Muscle of leg (tissue), 16 donors: ENCODE measurements at places on chromosomes 5 and 9. TPM values are rescaled to one million over a fixed set of nuclear protein-coding genes. Genes with fewer than 3 reads are reported as not detected.
A peak's percentile ranks its signal among the peaks of the same experiment; 100 is the strongest.

DNA sequence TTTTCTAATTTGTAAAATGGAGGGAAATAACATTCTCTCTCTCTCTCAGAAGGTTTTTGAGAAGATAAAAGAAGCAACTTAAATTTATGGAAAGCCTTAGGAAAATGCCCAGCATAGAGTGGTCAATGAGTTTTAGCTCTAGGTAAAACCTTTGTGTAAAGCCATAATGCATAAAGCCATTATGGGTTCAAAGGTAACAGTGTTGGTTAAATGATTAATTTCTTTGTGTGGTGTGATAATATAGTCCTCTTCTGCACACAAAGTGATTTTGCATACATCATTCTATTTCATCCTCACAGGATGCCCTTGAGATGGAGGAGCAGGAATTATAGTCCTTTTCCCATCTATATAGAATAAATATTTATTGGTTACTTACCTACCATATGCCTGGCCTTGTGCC, 602.9 kb downstream of the CSNK1G3 start:
- DNase-seq: no peak

Gene NLN
- total RNA-seq: 18.4 TPM

Gene PHF24
- total RNA-seq: 0.09 TPM

DNA sequence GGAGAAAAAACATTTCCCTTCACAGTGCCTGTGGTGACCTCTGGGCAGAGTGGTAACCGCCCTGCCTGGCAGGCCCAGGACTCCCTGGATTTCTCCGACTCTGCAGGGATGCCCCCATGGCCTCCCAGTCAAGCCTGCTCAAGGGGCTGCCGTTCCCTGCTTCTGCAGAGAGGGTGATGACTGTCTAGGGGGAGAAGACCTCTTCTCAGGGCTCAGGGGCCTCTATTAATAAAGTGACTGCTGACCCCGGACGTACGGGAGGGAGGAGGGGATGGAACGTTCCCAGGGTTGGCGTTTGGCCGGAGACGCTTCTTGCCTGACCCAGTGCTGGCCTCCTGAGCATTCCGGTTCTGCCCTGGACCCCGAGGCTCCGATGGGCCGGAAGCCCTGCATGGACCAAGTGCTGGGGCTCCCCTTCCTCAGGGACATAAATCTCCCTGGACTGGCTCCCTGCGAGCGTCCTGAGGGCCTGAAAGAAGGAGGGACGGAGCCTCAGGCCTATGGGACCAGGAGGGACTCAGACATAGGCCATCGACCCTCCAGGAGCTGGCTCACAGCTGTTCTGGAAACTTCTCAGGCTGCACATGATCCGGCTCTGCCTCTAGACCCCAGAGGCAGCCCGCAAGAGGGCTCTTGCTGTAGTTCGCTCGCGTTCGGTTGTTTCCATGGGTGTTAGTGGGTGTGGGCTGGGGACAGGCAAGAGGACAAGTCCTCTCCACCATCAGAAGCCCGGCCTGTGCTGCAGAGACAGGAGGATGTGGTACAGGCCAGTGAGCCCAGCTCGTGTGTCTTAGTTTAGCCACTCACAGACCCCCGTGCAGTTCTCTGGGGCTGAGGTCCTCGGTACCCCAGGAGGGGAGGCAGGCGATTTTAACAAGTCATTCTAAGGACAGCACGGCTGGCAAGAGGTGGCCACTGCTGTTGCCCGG, 8.1 kb upstream of the RNU6ATAC start:
- no peak for DNase-seq

Gene OSMR
- 4.4 TPM for total RNA-seq

Gene INSL4
- total RNA-seq: not detected

Gene CDKN2B-AS1
- total RNA-seq: 0.18 TPM

- DNase-seq: peak; percentile 48
Observed at GRCh38 chr5:132782101-132782500, 5.1 kb upstream of the SEPTIN8 start.

GRCh38 chr5:169856571-169856970, 123.7 kb downstream of the INSYN2B start:
- DNase-seq: peak; percentile 7

DNA sequence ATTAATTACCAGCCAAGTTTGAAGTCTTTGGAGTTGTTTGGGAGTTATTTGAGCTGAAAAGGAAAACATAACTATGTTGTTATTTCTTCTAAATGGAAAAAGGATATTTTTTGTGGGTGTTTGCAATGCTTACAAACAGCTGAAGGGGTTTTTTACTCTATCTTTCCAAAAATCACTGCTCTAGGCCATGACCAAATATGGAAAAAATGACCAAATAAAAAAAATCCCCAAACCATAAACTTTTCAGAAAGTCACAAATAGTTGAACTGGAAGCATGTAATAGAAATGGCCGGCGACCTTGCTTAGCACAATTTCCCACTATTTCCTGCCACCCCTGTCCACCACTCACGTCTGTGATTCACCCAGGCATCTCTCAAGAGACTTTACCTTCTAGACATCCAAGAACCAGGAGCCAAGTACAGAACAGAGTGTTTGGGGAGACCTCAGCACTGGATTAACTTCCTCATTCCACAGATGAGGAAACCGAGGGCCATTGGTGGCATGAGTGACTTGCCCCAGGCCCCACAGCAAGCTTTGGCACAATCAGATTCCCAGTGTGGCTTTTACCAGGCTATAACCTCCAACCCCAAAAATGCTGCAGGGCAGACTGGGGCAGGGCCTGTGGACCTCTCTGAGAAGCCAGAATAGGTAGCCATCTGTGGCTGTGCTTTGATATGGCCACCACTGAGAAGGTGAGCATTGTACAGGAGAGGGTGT, 84.5 kb downstream of the NRG2 start:
- no peak for DNase-seq

- no peak for DNase-seq
Observed at GRCh38 chr5:91109634-91110033, 273.5 kb downstream of the ARRDC3 start.

Gene RPL7A
- total RNA-seq: 2,809 TPM

DNA sequence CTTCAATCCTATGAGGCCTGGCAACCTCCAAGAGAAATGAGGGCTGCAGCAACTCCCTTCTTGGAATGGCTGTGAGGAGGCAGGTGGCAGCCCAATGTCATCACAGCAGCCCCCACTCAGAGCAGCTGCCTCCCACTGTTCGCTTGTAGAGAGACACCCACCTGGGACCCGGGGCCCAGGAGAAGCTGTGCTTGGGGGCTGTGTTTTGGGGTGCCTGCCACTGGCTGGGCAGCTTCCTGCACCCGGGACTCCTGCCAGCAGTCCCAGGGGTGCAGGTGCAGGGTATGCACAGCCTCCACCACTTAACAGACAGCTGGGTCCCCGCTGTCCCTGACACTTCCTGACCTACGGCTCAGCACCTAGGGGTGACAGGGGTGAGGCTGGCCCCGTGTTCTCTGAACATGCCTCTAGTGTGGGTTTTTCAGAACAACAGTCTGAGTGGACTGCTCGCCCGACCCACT, 26.2 kb downstream of the NIPAL4 start:
- no peak for DNase-seq

GRCh38 chr9:33148367-33149014, 18.6 kb downstream of the B4GALT1 start:
- DNase-seq: no peak

DNA sequence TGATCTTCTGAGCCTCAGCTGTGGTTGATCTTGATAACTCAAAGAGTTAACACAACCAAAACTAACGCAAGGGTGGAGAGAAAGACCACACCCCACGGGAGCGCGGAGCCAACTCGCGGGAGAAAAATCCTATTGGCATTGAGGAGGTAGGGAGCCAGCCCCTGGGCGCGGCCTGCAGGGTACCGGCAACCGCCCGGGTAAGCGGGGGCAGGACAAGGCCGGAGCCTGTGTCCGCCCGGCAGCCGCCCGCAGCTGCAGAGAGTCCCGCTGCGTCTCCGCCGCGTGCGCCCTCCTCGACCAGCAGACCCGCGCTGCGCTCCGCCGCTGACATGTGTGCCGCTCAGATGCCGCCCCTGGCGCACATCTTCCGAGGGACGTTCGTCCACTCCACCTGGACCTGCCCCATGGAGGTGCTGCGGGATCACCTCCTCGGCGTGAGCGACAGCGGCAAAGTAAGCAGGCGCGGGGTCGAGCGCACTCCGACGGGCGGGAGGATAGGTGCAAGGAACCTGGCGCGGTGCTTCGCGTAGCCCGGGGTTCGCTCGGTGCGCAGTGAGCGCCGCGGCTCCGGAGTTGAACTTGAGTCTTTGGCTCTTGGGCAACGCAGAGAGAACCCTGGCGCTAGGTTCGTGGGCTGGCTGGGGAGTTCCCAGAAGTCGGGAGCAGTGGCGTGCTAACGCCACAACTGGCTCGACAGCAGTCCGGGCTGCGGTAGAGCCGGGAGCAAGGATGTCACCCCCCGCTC, at the start of gene GDA:
GDA (plus strand) TSS at position 210 of the 745 bp plus-strand sequence; CDS start at position 330, 120 bp downstream.
- no peak for DNase-seq

DNA sequence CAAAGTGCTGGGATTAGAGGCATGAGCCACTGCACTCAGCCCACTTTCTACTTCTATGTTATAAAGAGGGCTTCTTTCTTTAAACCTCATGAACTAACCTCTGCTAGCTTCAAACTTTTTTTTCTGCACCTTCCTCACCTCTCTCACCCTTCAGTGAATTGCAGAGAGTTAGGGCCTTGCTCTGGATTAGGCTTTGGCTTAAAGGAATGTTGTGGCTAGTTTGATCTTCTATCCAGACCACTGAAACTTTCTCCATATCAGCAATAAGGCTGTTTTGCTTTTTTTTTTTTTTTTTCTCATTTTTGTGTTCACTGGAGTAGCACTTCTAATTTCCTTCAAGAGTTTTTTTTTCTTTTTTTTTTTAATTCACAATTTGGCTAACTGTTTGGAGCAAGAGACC, 216.4 kb upstream of the MAP3K1 start:
- DNase-seq: no peak

- no peak for DNase-seq
Observed at GRCh38 chr5:4188704-4189103, 593.1 kb downstream of the IRX1 start.

DNA sequence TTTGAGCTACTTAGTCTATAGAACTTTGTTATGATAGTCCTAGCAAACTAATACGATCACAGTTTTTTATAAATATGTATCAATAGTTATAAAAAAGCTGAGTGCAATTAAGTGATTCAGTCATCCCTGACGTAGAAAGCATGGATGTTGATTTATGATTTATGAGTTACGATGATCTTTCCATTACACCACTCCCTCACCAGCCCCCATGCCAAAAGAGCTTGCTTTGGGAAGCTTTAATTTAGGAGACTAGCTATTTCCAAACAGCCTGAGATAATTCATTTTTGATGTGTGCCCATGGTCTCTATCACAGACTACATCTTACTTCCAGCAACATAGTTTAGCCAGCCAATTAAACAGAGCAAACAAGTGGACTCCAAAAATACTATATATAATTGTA, 256.8 kb downstream of the GABRG2 start:
- DNase-seq: peak; percentile 4

GRCh38 chr5:134554319-134555222, 29.1 kb downstream of the JADE2 start:
- no peak for DNase-seq

DNA sequence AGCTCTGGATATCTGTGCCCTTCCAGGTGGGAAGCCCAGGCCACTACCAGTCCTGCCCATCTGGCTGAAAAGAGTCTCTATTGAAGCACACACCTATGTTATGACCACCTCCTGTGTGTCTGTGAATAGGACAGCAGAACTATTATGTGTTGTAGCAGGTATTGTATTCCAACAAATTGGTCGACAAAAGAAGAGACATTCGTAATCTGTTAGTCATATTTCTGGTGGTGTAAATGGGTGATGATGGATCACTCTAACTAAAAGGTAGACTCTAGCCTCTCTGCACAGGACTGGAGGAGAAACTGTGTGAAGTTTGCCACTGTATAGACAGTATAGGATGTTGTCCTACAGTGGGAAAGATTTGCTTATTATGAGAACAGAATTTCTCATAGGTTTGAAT, 416.1 kb downstream of the TMEM38B start:
- DNase-seq: no peak

Gene TNFSF8
- 0.49 TPM for total RNA-seq

- peak; percentile 61 for DNase-seq
Observed at GRCh38 chr9:38088006-38088925, 19.2 kb upstream of the SHB start.

DNA sequence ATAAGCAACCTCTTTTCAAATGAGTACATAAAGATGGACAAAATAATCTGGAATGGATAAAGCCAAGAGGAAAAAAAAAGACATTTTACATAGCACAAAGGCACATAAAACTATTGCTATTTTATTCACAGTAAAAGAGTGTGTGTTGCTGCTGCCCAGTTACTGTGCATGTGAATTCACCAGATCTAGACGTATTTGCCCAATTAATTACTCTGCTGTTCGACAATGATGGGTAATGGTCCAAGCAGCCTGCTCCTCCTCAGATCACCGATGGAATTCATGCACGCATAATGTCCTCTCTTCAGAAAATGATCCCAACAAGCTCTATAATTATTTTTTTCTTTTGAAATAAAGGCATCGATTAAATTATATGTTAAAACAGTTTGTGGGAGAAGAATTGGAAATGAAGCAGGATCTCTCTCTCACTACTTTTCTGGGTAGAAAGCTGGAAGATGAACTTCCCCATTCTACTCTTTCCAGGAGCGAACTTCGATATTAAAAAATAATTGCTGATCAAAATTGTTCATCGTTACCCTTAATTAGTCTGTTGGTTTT, 357.4 kb upstream of the CCNH start:
- no peak for DNase-seq

DNA sequence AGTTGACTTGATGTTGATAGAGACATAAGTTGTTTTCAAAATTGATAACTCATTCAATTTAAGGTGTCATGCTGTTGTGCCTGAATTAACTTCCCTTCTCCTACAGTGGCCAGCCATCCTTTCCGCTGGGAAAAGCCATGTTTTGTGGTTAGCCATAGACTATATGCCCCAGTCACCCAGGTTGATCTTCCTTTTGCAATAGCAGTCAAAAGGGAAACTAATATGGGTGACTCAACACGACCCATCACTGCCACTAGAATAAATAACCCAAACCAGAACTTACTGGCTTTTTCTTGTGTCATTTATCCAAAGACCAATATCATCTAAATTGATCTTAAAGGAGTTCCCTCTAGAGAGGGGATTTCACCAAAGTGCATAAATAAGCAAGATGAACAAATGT, 87.4 kb downstream of the PTCD2 start:
- no peak for DNase-seq

Gene PLCXD3
- total RNA-seq: 0.09 TPM

GRCh38 chr5:11792621-11793020, 111.6 kb downstream of the CTNND2 start:
- DNase-seq: peak; percentile 3

DNA sequence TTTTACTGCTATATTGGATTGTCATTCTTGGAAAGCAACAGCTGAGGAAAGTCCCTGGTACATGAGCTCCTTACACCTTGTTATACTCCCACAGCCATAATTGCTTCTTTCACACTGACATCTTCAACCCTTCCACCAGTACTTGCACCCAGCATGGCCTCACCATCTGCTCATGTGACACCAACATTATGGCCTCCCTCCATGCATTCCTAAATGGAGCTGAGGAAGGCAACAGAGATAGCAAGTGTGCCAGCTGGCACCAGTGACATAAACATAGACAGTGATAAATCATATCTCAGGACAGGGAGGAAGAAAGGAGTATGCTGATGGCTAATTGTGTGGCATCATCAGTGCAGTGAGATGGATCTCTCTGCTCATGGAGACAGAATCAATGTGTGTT, 119.5 kb downstream of the BAAT start:
- DNase-seq: peak; percentile 13
